Forelimb muscle (tissue), 1 donor: ENCODE measurements at places on chromosomes 3 and 15.

DNA sequence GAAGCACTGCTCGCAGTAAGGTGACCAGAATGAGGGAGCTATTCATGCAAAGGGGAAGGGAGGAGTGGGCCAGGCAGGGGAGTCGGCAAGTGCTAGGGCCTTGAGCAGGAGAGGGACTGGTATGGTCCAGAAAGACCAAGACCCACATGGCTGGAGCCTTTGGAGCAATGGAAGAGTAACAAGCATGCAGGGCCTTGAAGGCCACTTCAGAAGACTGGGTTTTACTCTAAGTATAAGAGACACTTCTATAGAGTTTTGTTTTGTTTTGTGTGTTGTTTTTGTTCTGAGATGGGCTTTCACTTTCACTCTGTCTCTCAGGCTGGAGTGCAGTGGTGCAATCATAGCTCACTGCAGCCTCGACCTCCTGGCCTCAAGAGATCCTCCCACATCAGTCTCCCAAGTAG, 42.0 kb downstream of the BFSP2 start:
- DNase-seq: no peak

GRCh38 chr15:60385620-60386552, 11.9 kb downstream of the ANXA2 start:
- DNase-seq: no peak

- no peak for DNase-seq
Observed at GRCh38 chr3:15903164-15903563, 105.4 kb upstream of the ANKRD28 start.

DNA sequence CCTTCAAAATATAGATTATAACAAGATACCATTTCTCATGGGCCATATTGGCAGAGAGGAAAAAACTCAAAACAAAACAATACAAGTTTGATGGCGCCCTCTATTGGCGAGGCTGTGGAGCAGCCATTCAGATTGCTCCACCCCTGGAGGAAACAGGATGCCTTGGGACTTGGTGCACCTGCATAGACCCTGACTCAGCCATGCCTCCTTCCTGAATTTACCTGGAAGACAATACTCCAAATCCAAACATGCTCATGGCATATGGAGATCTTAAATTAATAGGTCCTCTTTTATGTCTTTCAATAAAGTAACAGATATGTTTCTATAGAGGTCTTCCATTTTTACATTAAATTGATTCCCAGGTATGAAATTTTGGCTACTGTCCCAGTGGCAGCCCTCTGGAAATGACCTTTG, 90.0 kb downstream of the APBA2 start:
- DNase-seq: no peak

GRCh38 chr3:102617381-102617780, 182.6 kb downstream of the ZPLD1 start:
- no peak for DNase-seq

DNA sequence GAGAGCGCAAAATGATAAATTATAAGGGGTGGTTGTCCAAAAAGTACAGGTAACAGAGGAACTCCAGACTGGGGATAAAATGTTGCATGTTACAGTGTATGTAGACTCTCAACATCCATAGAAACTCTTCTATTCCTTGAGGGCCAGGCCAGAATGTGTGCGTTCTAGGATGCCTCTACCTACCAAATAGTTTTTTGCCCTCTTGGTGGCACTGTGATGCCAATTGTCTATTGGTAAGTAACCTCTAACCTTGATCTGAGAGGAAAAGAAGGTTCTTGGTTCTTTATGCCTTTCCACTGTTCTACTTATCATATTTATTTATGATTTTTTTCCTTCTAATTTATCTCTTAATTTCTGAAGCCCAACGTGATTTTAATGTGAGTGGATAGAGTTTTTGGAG, 424.6 kb downstream of the GRM7 start:
- DNase-seq: no peak

- DNase-seq: no peak
Observed at GRCh38 chr3:33458446-33458845, 18.2 kb upstream of the UBP1 start.

- DNase-seq: no peak
Observed at GRCh38 chr3:129996073-129996472, 21.6 kb downstream of the TRH start.

- no peak for DNase-seq
Observed at GRCh38 chr3:84125760-84126159, 833.0 kb upstream of the CADM2 start.

DNA sequence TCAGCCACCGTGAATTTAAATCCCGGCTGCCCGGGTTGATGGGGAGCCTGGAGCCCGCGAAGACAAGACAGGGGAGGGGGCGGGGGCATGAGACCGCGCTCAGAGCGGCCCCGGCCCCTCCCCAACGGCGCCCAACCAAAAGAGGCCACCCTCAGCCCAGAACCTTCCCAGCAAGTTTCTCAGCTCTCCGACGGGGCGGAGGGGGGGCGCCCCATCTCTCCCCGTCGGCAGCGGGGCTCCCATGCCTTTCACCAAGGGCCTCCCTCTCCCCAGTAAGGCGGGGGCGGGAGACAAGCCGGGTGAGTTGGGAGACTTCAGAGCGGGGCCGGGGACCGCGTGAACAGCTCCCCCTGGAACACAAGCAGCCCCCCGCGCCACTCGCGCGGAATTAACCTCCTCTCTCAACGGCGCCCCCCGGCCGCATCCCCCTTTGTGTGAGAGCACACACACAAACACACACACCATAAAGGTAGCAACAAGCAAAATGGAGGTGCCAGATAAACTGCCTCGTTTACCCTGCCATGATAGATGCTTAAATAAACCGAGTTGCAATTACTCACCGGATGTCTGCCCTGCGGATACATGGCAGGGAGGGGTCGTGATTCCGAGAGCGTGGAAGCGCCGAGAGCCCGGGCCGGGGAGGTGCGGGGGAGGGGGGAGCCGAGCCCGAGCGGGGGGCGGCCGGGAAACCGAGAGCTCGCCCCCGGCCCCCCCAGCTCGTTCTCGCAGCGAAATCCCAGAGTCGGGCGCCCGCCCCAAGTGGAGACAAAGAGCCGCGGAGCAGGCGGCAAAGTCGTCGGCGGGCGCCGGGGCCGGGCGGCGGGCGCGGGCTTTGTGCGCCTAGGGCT, 1.3 kb downstream of the TLE3 start:
- DNase-seq: no peak

GRCh38 chr15:80379693-80380092, 24.5 kb upstream of the ARNT2 start:
- DNase-seq: no peak
